ENCODE measurements at places on chromosomes 1 and 21.

DNA sequence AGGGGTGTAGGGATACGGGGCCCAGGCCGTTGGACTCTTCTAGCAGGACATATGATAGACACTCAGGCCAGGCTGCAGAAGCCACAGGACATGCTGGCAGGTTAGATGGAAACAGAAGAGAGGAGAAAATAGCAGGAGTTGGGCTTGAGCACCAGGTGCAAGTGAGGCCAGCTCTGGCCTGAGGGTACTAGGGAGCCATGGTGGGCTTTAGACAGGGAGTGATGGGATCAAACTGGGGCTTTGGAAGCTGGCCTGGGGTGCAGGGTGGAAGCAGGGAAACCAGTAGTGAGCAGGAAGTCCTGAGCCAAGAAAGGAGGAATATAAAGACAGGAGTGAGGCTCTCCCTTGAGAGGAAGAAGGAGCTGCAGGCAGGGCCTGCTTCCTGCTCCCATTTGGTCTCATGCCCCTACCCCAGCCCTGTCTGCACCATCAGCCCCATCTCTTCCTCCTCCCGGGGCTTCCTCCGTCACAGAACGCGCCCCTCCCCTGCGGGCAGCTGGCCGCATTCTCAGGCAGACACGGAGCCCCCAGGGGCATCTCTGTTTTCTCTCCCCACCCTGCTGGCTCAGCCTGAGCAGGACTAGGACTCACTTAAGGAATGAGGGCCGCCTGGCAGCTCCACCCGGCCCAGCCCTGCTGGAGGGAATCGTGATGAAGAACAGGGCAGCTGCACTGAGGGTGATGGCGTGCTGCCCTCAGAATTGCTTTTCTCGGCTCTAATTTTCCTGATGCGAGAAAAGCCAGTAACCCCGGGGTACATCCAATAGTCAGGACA lies 165.5 kb upstream of the TMEM51 start:
- no peak for DNase-seq

GRCh38 chr1:30257322-30257721 lies 466.1 kb downstream of the MATN1 start:
- DNase-seq = no peak

GRCh38 chr21:26850116-26850643 lies 5.0 kb upstream of the ADAMTS1 start:
- DNase-seq = no peak

DNA sequence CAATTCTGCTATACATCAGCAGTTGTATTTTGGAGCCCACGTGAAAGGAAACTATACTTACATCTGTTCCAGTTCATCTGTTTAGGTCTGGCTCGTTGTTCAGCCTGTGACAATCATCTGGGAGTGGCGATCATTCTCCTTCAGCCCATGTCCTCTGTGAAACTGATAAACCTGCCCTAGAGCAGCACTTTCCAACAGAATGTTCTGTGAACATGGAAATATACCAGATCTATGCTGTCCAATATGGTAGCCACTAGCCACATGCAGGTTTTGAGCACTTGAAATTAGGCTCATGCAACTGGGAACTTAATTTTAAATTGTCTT lies 24.5 kb upstream of the COQ8A start:
- DNase-seq = no peak

DNA sequence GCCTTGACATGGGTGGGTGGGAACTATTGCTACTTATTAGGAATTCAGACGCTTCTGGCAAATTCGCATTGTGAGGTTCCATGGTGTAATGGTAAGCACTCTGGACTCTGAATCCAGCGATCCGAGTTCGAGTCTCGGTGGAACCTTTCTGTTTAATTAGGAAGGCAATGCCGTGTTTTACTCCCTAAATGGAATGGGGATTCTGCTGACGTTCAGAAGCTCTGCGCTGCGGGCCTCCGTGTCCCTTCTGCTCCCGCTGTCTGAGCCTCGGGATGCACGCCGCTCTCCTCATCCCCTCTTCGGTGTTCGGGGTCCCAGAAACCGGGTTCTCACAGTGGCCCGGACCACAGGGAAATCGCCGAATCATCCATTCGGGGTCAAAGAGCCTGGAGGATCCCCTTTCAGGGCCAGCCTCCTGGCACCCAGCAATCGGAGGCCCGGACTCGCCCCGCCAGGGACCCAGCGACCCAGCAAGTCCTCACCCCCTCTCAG lies 280.3 kb downstream of the FAM72C start:
- no peak for DNase-seq

GRCh38 chr1:84245563-84245962 lies 55.9 kb upstream of the SAMD13 start:
- DNase-seq = no peak

DNA sequence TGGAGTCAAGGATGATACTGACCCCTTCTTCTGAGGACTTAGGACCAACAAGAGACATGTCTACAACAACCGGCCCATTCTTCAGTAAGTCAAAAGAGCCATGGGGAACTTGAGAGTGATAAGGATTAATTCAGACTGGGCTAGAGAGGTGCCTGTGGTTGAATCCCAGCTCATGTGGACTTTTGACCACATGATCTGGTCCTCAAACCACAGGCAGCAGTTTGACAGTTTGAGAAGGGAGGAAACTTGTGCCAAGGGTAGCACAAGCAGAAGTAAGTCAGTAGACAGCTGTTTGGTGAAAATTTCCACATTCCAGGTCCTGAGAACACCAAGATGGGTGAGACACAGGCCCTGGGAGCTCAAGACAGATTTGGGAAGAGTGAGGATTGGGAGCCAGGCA lies 19.8 kb downstream of the SH3BP5L start:
- no peak for DNase-seq

DNA sequence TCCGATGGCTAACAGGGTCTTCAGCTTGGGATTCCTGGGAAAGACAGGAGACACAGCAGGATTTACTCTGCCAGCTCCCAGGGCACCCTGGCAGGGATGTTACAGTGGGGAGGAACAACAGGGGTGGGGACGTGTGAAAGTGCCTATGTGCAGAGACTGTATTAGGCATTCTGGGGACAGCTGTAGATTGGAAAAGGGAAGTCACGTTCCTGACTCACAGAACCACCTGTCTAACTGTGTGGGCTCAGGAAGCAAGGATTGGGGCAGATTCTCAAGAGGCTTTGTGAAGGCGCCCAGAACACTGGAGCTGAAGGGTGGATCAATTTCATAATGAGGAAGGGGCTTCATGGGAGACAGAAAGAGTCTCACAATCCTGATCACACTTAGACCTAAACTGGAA lies 4.4 kb downstream of the CHIT1 start:
- DNase-seq = no peak

GRCh38 chr1:1132956-1133750 lies 17.3 kb upstream of the C1orf159 start:
- no peak for DNase-seq

DNA sequence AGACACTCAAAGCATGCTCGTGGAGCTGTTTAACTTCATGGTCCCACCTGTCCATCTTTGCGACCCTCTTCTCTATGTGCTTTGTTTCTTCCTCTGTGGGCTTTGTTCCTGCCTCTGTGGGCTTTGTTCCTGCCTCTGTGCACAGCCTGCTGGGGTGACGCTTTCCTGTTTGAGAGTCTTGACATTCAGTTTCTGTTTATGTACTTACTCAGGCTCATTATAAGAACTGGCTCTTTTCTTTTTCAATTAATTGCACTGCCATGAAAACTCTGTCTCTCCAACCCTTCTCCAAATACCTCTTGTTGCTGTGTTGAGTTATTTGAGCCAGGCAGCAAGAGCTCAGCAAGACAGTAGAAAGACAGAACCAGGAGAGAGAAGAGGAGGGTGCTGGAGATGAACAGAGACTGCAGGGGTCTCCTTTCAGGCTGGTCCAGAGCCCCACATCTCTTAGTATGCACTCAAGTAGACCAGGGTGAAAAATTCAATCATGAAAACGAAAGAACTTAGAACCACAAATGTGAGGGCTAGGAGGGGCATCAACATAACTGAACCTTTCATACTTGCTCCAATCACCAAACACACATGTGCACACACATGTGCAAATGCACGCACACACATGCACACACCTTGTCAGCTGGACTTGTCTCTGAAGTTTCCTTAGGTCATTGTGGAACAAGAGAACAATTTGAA lies 88.3 kb upstream of the SGIP1 start:
- no peak for DNase-seq

DNA sequence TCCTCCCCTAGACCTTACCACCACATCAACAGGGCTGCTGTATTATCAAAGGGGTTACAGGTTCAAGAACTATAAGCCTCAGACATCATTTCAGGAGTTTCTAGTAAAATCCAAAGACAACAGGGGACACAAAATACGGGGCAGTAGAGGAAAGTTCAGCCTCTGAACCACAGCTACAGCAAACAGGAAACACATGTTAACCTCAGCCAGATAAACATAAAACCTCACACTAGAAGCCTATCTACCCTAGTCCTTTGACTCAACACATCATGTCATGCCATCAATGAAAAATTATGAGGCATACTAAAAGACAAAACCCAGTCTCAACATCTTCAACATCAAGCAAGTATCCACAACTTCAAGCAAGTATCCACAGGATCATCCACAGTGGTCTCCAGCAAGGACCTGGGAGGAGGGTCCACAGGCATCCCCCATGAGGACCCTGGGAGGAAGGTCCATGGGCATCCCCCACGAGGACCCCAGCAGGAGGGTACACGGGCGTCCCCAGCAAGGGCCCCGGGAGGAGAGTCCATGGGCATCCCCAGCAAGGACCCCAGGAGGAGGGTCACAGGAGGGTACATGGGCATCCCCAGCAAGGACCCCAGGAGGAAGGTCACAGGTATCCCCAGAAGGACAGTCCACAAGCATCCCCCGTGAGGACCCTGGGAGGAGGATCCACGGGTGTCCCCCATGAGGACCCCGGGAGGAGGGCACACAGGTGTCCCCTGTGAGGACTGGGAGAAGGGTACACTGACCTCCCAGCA lies 440.0 kb downstream of the MATN1 start:
- DNase-seq = no peak

DNA sequence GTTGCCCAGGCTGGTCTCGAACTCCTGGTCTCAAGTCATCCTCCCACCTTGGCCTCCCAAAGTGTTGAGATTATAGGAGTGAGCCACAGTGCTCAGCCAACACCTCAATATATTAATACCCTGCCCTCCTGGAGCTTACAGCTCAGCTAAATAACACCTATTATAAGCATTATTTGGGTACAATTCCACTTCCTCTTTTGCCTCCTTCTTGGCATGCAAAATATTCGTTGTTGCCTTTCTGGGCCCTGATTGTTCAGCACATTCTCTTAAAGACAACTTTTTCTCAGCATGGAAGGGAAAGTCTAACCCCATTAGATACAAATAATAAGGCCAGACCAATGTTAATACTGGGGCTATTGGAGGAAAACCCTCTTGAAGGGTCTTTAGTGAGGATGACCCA lies 2.8 kb downstream of the PAQR7 start:
- no peak for DNase-seq

- no peak for DNase-seq
Measured at GRCh38 chr1:207972337-207972736, 61.4 kb upstream of the CD34 start.

DNA sequence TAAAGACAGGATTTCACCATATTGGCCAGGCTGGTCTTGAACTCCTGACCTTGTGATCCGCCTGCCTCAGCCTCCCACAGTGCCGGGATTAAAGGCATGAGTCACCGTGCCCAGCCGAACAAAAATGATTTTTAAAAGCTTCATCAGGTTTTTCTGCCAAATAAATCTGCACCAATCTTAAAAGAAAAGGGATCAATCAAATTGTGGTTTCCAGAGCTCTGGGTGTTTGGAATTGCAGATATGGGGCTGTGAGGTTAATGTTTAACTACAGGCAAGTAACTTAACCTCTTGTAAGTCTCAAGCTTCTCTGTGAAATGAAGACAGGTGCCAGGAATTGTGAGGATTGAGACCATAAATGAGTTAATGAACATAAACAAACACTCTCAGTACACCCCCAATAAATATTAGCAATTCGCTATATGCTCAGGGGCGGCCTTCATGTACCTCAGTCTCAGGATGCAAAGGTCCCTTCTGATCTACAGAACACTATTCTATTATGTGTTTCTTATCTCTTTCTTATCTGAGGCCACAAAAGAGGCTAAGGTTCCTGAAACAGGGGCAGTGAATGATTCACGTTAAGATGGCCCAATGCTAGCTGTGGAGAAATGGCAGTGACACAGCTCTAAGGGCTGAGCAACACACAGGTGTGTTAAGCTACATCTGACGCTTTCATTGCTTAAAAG lies 7.1 kb upstream of the GNPAT start:
- no peak for DNase-seq

DNA sequence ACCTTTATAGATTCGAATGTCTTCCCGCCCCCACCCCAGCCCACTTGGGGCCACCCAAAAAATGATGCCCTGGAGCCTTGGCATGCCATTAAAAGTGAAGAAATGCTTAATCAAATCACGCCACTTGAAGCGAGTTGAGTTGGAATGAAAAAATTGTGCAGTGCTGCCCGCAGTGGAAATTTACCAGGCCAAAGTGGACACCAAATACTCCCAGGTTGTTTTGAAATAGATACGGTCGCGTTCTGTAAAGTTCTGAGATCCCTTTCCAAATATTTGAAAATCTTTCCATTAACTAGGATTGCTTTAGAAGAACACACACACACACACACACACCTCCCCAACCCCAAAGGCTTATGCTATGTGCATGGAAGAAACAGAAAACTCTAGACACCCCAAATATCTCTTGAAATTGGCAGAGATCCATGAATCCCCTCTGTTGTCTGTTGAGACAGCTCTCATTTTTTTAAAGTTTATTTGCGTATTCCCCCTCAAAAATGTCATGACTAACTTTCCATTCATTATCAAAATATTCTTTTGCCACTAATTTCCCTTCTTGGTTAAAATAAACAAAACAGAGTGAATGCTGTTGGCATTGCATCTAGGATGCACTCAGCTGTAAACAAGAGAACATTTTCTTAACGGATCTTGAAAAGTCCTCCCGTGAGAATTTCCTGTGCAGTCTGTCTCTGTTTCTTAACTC lies 142.3 kb upstream of the KCNE2 start:
- DNase-seq = no peak

DNA sequence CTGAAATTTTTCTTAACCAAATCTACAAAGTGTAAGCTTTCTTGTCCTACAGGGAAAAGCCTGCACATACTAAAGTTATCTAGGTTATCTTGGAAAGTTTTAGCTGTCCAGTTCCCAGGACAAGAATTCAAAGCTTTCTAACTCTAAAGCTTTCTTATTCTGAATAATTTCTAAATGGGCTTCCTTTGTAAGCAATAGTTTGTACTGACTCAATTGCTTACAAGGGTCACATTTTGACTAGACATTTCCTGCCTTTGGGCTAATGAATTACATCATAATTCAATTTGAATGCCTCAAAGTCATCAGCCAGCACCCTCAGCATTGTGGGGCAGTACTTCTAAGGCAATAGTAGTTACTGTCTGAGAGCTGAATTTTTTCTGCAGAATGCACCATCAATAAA lies 223.0 kb downstream of the LTN1 start:
- DNase-seq = no peak

Data from thoracic aorta (tissue), 2 donors.